Cerebellum (tissue), 4 donors: ENCODE measurements at places on chromosomes 5 and 9. TPM values are rescaled to one million over a fixed set of nuclear protein-coding genes. Genes with fewer than 3 reads are reported as not detected.

TXNDC8 gene
- not detected for total RNA-seq

- DNase-seq: no peak
Observed at GRCh38 chr5:143676802-143677201, 135.2 kb upstream of the HMHB1 start.

DNA sequence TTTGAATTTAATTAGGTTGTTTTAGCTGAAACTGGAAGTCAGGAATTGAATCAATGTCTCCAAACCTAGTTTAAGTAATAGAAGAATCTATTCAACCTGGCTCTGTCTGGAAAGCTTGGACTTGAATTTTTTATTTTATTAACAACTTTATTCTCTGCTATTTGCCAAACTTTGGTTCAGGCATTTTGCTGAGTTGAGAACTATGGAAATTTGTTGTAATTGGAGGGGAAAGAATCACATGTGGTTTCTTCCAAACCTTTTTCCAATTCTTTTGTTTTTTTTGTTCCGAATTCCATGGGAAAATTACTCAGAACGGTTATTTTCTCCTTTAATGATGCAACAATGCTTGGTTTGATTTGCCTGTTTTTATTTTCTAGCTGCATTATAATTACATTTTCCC, 98.2 kb upstream of the RPS23 start:
- no peak for DNase-seq

DNA sequence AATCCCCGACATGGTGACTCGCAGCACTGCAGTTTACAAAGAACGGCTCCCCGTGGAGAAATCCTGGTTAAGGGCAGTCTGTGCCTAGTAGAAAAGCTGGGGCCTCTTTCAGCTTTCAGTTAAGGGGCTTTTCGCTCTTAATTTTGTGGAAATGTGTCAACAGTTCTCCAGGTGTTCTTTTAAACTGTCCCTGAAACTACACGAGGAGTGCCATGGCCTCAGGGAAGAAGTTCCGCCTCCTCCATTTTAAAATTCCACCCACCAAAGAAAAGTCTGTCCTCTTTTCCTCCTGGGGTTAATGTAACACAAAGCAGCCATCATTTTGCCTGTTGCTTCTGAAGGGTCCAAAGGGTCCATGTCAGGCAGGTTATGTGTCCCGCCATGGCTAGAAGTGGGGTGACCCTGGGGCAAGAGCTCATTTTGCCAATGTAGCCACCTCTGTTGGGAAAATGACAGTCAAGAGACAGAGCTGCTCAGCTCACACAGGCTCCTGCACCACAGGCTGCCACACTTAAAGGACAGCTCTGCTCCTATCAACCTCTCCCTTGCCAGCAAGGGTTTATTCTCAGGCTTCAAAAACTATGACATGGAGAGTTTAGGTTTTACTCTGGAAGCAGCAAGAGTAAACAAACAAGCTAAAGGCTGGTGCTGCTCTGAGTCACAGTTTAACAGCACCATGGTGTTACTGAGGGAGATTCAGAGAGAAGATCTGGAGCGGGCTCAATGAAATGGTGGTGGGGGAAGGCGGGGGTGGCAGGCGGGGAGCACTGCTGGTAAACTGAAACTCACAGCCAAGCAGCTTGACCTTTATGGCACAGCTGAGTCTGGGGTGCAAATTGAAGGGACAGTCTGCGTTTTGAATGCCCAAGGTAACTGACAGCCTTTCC, 3.2 kb downstream of the WHRN start:
- no peak for DNase-seq

- no peak for DNase-seq
Observed at GRCh38 chr5:101047181-101047580, 144.1 kb upstream of the ST8SIA4 start.

- no peak for DNase-seq
Observed at GRCh38 chr9:137316012-137316981, 14.2 kb upstream of the NRARP start.

DNA sequence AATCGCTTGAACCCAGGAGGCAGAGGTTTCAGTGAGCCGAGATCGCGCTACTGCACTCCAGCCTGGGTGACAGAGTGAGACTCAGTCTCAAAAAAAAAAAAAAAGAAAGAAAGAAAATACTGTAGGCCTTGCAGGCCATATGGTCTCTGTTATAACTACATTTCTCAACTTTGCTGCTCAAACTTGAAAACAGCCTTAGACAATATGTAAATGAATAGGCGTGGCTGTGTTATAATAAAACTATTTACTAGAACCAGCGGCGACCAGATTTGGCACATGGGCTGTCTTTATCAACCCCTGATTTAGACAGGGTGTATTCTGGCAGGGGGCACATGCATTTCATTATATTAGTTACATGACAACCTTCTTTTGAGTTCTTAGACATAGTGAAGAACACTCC, 130.0 kb downstream of the C9orf152 start:
- no peak for DNase-seq

IFNB1 gene
- total RNA-seq: not detected

- DNase-seq: no peak
Observed at GRCh38 chr5:160638161-160638742, 213.8 kb downstream of the ATP10B start.

DMRT3 gene
- not detected for total RNA-seq

ZNF658 gene
- 12.2 TPM for total RNA-seq

GRCh38 chr5:55446640-55447351, 88.0 kb downstream of the PLPP1 start:
- DNase-seq: no peak

- no peak for DNase-seq
Observed at GRCh38 chr9:123373946-123374345, 17.9 kb downstream of the CRB2 start.

DNA sequence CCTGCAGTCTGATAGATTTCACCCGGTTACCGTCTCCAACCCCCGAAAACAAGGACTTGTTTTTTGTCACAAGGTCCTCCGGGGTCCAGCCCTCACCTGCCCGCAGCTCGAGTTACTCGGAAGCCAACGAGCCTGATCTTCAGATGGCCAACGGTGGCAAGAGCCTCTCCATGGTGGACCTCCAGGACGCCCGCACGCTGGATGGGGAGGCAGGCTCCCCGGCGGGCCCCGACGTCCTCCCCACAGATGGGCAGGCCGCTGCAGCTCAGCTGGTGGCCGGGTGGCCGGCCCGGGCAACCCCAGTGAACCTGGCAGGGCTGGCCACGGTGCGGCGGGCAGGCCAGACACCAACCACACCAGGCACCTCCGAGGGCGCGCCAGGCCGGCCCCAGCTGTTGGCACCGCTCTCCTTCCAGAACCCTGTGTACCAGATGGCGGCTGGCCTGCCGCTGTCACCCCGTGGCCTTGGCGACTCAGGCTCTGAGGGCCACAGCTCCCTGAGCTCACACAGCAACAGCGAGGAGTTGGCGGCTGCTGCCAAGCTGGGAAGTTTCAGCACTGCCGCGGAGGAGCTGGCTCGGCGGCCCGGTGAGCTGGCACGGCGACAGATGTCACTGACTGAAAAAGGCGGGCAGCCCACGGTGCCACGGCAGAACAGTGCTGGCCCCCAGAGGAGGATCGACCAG, 121.3 kb downstream of the DAB2IP start:
- no peak for DNase-seq

DNA sequence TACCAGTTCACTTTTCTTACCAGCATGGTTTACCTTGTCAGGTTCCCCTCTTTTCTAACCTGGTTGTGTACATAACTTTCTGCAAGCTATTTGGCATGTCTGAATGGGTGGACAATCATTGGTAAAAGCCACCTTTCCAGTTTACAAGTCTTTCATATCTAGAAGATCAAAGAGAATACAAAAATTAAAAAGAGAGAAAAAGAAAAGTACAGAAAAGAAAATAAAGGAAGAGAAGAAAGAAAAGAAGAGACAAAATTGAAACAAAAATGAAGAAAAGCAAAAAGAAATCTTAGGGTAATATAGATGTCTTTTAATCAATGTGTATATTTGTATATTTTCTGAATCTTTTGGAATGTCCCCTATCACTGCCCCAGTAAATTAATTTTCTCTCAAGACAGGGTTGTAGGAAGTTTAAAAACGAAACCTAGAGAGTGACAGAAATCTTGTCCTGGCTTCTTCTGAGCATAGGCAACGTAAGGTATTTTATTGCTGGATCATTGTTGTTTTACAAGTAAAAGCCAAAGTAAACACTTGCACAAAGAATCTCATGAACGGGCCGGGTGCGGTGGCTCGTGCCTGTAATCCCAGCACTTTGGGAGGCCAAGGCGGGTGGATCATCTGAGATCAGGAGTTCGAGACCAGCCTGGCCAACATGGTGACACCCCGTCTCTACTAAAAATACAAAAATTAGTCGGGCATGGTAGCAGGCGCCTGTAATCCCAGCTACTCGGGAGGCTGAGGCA, 98.7 kb upstream of the IFNE start:
- no peak for DNase-seq
